SIG-M5 (cell line): ENCODE measurements at places on chromosomes 3 and 15.

GRCh38 chr15:37098468-37099318, 1.7 kb downstream of the MEIS2 start:
- DNase-seq: no peak

DNA sequence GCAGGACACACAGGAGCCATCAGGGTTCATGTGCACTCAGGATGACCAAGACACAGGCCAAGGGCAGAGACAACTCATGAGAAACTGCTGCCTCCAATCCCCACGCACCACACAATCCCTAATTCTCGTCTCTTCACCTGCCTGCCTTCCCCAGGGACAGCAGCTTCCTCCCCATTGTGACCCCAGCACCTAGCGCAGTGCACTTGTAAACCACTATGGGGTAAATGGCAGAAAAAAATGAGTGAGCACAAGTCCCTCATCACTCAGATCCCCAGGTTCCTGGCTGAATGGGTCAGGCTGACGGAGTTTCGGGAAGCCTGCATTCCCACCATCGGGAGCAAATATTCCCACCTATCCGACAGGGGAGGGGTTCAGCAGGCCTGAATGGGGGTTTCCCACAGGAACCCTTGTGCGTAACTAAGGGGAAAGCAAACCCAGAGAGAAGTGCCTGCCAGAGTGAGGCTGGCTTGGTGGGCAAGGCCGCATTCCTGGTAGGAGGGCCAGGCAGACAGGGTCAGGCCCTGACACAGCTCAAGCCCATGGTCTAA, 18.8 kb downstream of the PLXNB1 start:
- no peak for DNase-seq

DNA sequence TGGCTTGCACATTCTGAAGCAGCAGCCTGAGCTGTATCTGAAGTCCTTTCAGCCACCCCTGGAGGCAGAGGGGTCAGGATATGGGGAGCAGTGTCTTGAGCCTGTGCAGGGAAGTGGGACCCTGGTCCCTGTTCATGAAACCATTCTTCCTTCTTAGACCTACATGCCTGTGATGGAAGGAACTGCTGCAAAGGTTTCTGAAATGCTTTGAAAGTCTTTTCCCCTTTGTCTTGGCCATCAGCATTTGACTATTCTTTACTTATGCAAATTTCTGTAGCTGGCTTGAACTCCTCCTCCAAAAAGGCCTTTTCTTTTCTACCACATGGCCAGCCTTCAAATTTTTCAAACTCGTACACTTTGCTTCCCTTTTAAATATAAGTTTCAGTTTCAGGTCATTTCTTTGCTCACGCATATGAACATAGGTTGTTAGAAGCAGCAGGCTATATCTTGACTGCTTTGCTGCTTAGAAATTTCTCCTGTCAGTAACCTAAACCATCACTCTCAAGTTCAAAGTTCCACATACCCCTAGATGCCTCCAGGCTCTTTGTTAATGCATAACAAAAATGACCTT, 62.3 kb downstream of the GALK2 start:
- no peak for DNase-seq

DNA sequence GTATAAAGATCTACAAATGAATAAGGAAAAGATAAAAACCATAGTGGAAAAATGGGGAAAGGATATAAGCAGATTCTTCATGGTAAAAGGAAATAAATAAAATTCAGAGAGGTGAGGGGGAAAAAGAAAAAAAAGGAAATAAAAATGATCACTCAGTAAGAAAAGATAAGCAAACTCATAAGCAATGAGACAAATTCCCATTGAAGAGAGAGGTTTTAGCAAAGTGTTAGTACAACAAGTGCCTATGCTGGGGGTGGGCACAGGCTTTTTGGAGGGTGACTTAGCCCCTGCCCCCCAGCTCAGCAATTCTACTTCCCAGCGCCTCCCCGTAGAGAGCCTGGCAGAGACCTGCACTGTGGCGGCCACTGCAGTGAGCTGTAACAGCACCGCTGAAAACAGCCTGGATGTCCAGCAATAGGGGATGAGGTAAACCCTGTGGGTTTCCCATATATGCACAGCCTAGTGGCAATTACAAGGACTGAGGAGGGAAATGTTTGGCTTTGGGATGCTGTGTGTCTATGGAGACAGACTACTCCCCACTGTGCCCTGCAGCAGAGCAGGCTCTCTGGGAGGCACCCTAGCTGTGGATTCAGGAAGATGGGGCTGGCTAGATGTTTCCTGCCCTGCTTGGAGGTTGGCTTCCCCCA, 23.7 kb upstream of the SFMBT1 start:
- DNase-seq: no peak

DNA sequence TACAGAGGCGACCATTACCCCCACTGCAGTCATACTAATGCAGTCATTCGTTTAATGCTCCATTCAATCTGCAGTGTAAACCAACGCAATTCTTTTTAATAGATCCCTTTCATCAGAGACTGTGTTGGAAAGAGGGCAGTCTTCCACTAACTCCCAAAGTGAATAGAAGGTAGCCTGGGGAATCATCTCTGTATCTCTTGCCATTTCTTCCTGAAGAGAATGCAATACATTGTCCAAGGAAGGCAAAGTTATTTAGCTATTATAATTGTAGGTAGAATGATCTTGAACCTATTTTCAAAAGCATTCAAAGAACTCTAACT, 1.3 kb upstream of the SLITRK3 start:
- DNase-seq: no peak

DNA sequence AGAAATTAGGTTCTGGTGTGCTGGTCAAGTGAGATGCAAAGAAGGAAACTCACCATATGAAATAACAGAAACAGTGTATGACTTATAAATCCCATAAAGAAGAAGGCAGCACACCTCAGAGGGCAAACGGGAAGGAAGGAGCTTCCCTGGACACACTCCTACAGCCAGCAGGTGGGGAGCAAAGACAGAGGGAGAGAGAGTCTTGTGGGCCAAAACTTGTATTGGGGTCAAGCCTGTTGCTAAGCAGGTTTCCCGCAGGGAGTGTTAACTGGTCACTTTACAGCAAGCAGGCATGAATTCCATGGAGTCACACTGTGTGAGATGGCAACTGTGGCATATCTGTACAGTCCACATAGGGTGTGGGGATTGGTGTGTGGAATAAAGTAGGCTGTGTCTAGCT, 222.9 kb upstream of the NDN start:
- no peak for DNase-seq

- DNase-seq: no peak
Observed at GRCh38 chr15:92636401-92636907, 19.1 kb downstream of the FAM174B start.

DNA sequence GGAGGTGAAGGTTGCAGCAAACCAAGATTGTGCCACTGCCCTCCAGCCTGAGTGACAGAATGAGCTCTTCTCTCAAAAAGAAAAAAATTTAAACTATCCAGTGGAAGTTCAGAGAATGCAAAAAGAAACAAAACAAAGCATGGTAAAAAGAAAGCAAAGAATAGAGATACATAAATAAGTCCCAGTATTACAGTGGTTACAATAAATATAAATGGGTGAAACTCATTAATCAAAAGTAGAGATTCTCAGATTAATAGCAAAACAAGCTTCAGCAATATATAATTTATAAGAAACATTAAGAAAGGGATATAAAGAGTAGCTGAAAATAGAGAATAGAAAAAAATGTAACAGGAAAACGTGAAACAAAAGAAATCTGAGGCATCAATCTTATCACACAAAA, 23.6 kb upstream of the GHSR start:
- no peak for DNase-seq

DNA sequence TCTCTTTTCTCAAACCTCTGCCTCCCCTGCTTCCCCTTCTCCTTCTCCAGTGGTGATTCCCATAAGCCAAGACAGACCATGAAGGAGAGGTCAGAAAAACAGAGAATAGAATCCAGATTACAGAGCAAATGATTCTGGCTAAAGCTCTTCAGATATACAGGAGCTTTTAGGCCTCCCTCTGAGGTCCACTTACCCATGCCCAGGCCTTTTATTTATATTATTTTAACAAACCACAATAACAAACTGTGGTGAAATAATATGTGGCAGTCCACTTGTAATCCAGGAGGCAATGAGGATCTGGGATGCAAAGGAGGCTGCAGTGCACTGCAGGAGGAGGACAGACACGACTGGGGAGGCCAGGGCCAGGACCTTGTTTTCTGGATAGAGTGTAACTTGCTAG, 104.1 kb downstream of the STAC start:
- DNase-seq: no peak

DNA sequence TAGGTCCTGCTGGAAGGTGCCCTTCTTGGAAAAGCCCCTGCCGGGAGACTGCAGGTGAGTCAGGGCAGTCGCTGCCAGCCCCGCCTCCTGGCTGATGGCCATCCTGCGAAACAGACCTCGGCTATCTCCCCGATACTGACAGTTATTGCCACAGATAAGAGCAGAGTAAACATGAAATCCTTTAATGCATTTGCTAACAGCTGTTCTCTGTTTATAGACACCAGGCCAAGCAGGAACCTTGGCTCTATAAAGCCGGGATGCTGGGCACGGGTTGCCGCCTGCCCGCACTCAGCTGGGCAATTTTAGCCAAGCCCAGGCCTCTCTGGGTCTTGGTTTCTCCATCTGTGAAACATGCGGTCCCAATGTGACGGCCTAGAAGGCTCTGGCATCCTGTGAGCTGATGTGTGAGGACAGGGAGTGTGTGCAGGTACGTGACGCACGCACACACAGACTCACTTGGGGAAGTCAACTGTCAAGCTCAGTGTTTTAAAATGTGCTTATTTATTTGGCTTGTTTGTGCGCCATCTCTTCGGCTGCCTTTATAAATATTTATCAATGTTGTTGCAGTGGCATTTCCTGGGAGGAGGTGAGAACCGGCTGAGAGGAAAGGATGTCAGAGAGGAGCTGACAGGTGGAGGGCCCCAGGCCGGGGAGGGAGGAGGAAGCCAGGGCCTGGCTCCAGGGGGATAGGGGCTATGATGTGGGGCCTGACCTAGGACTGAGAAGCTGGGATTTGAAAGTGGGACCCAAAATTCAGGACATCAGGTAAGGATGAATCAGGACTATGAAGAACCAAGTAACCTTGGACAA, 50.8 kb upstream of the PRR23E start:
- DNase-seq: no peak

DNA sequence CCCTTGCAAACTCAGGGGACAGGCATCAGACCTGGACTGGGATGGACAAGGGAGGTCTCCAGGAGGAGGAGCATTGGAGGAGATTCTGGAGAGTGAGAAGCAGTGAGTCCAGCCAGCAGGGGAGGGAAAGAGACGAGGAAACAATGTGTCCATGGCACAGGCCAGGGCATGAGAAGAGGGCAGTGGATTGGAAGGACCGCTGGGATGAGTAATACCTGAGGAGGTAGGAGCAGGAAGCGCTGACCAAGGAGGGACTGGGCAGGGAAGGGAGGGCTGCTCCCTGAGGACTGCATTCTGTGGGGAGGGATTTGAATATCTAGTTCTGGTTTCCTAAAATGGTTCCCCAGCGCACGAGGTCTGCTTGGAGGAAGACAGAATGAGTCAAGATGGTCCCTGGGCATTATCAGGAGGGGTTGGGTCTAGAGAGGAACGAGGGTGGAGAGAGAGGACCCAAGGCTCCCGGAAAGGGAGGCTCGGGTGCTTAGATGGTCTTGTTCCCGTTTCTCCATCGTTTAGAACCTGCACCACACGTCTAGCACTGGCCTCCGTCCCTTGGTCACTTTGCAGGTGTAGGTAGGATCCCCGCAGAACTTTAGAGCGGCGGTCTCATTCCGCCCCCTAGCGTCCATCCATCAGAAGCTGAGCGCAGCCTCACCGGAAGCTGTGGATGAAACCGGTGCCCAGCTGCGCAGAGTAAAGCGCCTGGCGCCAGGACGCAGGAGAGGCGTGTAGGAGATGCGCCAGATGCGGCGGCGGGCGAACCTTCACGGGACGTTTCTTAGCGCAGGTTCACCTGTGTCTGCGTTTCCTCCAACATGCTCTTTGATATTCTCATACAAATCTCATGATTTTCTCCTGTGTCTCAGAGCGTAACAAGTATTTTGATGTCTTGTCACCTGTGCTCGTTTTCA, 190.7 kb upstream of the NDN start:
- no peak for DNase-seq

GRCh38 chr3:141360888-141361598, 7.3 kb upstream of the ZBTB38 start:
- no peak for DNase-seq

DNA sequence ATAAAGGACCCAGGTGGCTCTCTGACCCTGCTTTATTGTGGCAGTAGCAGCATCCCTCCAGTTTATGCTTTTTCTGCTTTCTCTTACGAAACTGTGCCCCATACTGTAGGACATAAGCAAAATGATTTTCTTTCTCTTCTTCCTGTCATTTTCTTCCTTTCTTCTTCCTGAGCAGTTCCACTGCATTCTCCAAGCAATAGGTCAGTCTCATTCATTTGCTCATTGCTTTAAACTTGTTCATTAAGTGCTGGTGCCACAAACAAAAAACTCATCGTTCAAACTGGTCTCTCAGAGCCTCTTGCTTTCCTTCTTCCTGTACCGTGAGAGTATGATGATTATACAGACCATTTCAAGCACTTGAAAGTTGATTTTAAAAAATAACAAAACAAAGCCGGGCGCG, 66.8 kb downstream of the PDE8A start:
- no peak for DNase-seq

- no peak for DNase-seq
Observed at GRCh38 chr3:46354478-46354877, 567 bp downstream of the CCR2 start.

DNA sequence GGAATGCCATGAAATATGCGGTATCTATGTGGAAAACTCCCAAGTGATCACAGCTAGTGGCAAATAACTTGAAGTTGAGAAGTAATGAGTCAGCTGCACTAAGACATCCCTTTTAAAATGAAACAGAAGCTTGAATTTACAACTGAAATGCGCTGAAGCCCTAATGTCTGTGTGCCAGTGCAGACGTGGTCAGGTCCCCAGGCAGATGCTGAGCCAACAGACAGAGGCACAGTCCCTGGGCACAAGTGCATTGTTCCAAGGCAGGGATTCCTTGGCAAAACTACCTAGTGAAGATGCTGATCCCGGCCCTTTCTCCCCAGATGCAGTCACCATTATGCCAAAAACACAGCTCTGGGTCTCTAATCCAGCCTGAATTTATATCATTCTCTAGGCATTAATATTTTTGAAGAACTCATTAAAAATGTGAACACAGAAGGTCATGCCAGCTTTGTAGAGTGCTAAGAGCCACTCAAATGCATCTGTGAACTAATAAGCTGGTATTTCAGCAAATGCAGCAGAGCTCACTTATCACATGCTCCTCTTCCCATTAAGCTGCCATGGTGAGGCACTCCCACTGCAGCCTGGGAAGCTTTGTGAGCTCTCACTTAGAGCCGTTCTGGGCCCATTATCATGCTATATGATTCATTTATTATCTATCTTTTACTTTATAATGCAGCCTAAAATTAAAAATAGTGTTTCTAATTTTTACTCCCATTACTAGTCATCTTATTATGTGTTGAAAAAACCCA, 200.1 kb downstream of the GABRB3 start:
- no peak for DNase-seq
